ENCODE measurements at places on chromosomes 4 and X.

GRCh38 chrX:112545051-112545450, 134.7 kb downstream of the LHFPL1 start:
- DNase-seq: no peak

GRCh38 chrX:10984213-10984612, 126.9 kb upstream of the HCCS start:
- no peak for DNase-seq

DNA sequence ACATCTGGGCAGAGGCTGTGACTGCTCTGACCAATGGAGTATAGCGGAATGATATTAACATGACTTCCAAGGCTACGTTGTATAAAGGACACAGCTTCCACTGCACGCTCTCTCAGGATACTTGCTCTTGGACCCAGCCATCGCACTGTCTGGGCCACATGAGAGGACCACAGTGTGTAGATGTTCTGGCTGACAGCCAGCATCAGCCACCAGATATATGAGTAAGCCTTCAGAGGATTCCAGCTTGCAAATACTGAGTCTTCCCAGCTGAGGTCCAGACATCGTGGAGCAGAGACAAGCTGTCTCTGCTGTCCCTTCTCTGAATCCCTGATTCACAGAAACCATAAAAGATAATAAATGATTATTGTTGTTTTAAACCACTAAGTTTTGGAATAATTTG, 146.8 kb upstream of the USP9X start:
- DNase-seq: no peak

GRCh38 chr4:171203425-171203824, 609.8 kb upstream of the GALNTL6 start:
- no peak for DNase-seq

GRCh38 chr4:155450676-155451075, 73.9 kb upstream of the MAP9 start:
- no peak for DNase-seq

- no peak for DNase-seq
Measured at GRCh38 chr4:61202638-61203435, 2.7 kb downstream of the ADGRL3 start.

DNA sequence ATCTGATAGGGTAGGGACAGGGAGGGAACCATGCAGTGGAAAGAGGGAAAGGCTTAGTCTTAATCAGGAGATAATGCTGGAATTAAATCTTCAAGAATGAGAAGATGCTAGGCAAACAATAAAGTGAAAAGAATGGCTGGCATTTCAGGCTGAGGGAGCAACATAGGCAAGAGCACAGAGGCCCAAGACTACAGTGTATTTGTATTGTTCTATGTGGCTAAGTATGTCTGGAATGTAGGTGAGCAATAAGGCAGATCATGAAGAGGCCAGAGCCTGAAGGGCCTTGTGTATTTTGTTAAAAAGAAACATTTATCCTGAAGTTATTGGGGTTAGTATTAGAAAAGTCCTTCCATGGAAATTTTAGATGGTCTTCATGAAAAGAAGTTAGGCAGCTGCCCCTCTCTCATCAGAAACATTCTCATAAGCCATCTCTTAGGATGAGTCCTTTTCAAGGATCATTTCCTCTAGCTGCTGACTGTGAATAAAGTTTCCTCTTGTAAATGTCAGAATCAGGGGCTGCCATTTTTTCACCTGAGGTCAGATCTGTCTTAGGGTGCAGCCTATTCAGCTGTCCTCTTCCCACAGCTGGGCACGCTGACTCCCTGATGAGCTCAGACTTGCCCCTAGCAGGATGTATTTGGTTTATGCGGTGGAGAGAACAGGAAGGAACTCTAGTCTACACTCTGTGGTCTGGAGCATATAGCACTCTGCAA, 46.3 kb downstream of the ATP10D start:
- no peak for DNase-seq

GRCh38 chr4:83855044-83855443, 319.1 kb downstream of the GPAT3 start:
- DNase-seq: no peak

DNA sequence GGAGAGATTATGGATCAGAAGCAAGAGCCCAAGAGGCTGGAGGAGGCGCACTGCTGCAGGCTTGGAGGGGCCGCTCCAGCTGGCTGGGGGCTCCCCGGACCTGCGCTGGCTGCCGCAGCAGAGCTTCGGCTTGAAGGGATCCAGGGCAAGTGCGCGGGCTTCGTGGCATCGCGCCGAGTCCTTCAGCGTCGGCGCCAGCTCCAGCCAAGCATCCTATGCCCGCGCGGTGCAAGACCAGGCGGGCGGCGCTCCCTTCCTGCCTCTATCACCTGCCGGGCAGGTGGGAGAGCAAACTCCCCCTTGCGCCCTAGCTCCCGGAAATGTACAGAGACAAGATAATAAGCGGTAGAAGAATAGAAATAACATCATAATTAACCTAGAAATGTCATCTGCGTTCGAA, 10.5 kb upstream of the UCP1 start:
- no peak for DNase-seq

DNA sequence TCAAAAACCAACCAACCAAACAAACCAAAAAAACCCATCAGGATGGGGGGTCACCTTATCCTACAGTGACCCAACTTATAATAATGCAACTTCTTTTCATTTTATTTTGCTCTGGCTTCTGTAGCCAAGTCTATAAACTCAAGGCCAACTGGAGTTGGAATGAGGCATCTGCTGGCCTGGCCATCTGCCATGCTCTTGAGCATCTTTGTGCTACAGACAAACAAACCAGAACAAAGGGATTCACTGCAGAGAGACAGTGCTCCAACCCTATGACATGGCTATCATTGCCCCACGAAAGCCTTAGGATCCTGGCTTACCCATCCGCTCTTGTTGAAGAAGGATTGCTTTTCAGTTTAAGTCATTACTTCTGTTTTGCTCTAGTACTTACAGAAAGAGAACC, 49.2 kb upstream of the SCRG1 start:
- DNase-seq: no peak

- DNase-seq: no peak
Measured at GRCh38 chrX:1351981-1352714, 15.6 kb downstream of the IL3RA start.

DNA sequence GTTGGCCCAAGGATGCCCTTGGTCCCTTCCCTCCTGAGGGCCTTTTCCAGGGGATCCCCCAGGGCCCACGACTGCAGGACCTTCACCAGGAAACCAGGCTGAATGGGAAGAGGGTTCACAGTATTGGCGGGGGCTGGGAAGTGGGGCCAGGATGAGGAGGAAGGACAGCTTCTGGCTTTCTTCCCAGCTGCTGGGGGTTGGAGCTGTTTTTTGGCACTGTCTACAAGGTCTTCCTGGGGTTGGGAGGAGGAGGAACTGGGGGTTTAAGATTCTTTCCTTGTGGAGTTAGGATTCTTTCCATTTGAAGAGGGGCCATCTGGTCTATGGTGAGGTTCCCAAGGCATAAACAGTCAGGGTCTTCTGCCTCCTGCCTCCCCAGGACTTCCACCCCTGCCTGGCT, 64.8 kb downstream of the KIF4A start:
- DNase-seq: no peak

GRCh38 chr4:73918058-73918457, 48.9 kb downstream of the CXCL1 start:
- DNase-seq: no peak

DNA sequence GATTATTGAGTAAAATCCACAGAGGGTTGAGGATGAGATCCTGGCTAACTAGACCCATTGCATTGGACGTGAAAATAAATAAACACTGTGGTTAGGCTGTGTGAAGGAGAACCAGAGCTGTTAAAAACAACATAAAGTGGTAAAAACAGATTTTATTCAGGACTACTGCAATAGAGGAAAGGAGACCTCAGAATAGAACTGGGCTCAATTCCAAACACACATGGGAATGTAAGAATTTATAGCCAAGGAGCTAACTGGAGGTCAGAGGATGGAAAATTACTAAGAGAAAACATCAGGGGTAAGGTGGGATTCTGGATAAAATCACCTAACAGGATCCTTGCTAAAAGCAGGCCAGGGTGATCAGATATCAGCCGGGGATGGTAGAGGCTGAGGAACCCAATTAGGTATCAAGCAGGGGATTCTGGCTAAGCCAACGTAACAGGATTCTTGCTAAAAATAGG, 112.4 kb downstream of the RNF150 start:
- no peak for DNase-seq

GRCh38 chrX:124764354-124764753, 418.0 kb downstream of the SH2D1A start:
- DNase-seq: no peak

DNA sequence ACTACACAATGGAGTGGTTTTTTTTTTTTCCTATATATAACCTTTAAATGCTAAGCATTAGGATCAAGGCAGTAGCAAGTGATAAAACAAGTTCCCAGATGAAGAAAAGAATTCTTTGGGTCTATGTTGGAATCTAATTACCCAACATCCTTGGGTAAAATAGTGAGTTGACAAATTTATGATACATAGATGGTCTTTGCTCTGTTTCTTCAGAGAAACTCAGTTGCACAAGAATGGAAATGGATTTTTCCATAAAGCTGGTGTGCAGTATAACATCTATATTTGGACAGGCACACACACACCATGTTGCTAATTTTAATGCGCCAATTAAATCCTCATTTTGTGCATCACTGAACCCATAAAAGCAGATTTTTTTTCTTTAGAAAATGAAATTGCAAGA, 137.0 kb upstream of the MED14 start:
- DNase-seq: no peak

GRCh38 chr4:81084029-81084428, 53.5 kb downstream of the BMP3 start:
- no peak for DNase-seq

DNA sequence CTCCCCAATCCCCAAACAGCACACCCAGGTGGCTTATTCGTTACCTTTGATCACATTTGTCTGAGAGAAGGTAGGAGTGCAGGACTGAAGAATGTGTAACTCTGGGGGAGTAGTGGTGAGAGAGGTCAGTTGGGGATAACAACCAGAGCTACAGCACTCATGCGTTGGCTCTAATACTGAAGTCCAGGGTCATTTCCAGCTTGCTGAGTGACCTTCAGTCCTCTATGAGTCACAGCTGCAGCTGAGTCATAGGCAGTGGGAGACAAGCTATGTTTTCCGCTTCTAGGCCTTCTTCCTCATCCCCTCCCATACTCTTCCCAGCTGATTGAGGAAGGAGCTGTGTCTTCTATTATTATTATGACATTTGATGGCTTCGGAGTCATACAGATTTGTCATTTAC, 31.6 kb upstream of the CT47C1 start:
- DNase-seq: no peak

GRCh38 chr4:156941940-156942548, 29.6 kb downstream of the PDGFC start:
- peak; percentile 59 for DNase-seq

- no peak for DNase-seq
Measured at GRCh38 chrX:444305-444704, 57.6 kb upstream of the PPP2R3B start.

GRCh38 chrX:28675173-28675572, 87.9 kb downstream of the IL1RAPL1 start:
- DNase-seq: no peak

GRCh38 chrX:105018865-105019264, 201.6 kb downstream of the TEX13A start:
- DNase-seq: no peak

DNA sequence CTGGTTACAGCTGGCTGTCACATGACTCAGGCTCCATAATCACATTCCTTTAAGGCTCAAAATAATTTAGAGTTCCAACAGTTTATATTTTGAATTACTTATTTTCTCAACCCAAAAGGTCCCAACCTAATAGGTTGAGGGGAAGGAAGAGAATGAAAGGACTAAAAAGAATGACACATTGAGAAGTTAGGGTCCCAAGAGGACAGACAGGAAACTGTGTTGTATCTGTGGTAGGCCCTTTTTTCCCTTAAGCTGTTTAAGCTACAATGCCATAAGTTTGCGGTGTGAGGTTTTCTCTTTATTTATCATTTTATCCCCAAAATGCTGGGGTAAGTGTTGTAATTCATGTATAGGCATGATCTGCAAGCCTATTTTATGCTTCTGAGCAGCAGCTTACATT, 290.2 kb downstream of the ZNF674 start:
- no peak for DNase-seq

GRCh38 chr4:187865914-187866313, 129.7 kb upstream of the ZFP42 start:
- no peak for DNase-seq

DNA sequence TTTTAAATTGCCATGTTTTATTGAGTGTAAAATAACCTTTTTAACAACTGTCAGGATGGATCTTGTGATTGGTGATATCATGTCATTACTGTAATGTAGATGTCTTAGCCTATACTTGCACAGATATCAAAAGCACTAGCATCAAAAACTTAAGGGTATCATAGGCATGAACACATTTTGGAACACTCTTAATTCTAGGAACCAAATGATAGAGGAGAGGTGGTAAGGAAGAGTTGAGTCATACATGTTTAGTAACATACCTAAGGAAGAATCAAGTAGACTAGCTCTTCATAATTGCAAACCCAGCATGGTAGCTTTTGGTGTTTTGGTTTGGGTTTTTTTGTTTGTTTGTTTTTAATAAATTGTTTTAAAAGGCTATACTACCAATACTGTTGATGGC, 43.4 kb downstream of the SMARCAD1 start:
- no peak for DNase-seq

DNA sequence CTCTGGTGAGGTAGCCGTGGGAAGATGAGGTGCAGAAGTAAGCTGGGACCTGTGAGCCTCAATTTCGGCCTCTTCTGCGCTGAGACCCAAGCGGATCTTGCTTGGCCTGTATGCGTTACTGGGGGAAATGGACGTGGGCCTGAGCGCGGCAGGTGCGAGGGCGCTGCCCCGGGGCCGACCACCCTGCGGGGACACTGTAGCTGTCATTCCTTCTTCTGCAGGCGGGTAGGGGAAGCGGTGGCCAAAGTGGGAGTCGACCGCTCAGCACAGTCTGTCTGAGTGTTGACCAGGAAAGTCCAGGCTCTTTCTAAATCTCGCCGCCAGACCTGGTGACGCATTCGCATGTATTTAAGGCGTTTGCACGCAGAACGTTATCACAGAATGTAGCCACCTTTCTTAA, 3.3 kb upstream of the LRAT start:
- DNase-seq: no peak

DNA sequence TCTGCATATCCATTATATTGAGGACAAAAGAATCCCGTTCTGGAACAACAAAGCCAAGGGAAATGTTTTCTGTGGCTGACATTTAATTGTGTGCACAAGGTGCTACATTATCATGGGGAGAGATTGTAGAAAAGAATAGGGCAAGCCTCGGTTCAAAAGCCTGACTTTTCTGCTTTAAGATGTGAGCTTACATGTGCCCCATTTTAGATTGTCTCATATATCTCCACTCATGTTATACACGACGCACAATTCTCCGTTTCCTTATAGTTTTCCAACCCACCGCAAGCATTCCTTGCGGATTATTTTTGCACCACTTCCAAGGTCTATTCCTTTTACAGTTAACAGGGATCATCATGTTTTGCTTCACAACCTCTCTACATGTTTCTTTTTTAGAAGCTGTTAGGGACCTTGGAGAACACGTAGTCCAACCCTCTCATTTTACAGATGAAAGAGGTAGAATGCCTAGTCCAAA, 99.6 kb upstream of the MAML3 start:
- DNase-seq: no peak

All from aorta (tissue), 5 donors.